ENCODE measurements at places on chromosomes 1 and 21.

- DNase-seq = no peak
These were observed 548 bp upstream of the MFSD2A start for GRCh38 chr1:39954324-39954869.

DNA sequence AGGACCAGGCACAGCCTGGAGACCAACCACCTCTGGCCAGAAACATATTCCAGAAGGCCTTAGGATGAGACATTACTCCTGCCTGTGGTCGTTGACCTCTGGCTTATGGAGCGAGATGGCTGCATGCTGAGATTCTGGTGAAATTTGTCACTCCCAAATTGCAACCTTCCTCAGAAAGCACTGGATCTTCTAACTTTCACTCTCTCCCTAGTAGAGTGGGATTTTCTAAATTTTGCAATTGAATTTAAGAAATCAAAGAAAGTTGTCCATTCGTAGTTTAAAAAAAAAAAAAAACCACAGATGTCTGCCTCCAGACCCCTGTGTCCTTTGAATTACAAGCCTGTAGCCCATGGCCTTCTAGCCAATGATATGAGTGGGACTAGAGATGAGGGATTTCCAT is 28.6 kb upstream of the IL10 start:
- DNase-seq = no peak

DNA sequence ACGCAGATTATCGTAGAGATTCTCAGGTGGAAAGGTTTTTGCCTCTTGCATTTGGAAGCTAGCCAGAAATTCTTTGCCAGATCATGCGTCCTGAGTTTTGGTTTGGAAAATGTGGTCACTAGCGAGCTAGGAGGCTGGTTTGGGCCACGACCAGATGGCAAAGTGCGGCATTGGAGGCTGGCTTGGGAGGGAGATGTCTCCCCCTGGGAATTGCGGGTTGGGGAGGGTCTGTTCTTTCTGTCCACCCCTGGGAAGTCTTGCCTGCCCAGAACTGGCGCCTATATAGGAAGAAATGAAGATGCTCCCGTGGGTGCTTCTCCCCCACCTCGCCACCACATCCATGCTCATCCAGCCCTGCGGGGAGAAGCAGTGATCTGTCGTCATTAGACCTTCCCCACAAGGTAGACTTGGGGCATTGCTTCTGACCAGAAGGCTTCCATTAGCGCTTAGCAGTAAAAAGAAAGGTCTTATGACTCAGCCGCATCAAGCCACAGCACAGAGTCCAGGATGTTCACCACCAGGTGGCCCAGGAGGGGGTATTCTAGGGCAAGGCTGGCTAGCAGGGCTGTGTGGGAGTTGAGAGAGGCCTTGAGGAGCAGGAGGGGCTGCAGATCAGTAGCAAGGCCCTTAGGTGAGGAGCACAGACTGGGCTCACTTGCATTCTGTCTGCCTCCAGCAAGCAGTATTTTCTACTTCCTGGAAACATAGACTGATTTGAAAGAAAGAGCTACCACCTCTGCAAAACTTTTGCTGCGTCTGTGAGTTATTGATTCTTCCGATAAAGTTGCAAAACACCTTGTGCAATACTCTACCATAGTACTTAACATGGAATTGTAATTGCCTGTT is 1.5 kb upstream of the PTP4A2 start:
- peak; percentile 72 for DNase-seq

DNA sequence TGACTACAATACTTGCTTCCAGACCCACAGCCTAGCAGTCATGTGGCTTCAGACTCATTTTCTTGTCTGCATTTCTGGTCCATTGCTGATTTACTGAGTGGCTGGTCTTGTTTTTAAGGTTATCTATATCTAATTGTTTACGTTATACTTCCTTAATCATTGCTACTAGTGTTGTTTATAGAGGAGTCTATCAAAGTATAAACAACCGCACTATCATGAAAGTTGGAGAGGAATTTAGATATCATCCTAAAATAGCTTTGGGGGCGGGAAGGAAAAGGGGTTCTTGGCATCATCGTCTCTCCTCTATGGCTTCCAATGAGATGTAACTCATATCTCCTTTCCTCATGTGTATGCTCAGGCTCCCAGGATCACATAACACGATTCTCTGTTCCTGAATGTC is 372.1 kb upstream of the PBX1 start:
- no peak for DNase-seq
